ENCODE measurements at places on chromosomes 13 and 19. TPM values are rescaled to one million over a fixed set of nuclear protein-coding genes. Genes with fewer than 3 reads are reported as not detected.

RASGRP4 gene
- total RNA-seq = 1.3 TPM

SRRM5 gene
- 0.28 TPM for total RNA-seq

EPS8L1 gene
- total RNA-seq = 17.5 TPM

ELAVL1 gene
- total RNA-seq = 32.2 TPM

ZNF180 gene
- total RNA-seq = 3.6 TPM

DNA sequence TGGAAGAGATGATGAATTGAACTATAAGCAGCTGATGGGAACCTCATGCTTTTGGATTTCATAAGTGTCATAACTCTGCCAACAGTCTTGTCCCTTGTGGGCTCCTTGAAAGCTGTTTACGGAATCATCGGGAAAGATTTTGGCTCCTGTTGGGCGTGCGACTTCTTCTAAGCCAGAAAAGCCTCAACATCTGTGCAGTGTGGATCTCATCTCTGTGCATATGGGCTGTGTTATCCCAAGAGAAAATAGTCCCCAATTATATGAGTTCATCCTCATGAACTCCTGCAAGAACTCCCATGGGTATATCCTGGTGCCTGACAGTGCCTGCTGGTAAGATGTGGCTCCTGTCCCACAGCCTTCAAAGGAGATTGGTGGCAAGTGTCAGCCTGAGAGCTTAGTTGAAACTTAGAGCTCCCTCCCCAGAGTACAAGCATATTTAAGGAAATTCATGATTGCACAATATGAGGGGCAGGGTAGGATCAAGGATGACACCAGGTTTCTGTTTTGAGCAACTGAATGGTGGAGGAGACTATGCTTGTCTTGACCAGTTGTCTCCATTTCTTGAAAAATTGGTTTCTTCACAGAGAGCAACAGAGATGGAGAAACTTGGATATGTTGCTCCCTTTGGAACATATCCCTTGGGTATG is 243.5 kb downstream of the ITGBL1 start:
- no peaks in the 10 kb centered on the region for H3K4me1 ChIP-seq
- H3K4me3 ChIP-seq = no peak overlapping the region
- H3K36me3 ChIP-seq = no peaks in the 10 kb centered on the region
- no peaks in the 10 kb centered on the region for H3K27me3 ChIP-seq

DNA sequence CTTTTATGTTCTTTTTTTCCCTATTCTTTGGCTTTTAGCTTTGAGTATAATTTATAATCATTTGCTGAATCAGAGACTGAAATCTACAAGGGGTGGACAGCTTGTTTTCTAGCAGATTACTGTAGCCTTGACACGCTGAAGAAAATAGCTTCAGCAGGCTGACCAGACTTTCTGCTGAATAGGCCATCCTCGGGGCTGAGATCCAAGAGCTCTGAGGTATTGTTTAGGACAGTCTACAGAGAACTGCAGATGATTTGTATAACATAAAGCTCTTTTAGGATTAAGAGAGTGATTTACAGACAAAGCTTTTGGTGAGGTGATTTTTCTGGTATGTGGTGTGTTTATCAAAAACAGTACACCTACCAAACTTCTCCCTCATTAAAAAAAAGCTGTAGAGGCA is 16.8 kb downstream of the POLR1D start:
- DNase-seq = no peak
- peaks cover 8% of the 10 kb centered on the region for H3K4me1 ChIP-seq
- H3K36me3 ChIP-seq = no peaks in the 10 kb centered on the region
- H3K27me3 ChIP-seq = no peaks in the 10 kb centered on the region
